ENCODE measurements at places on chromosomes 1 and 21.

DNA sequence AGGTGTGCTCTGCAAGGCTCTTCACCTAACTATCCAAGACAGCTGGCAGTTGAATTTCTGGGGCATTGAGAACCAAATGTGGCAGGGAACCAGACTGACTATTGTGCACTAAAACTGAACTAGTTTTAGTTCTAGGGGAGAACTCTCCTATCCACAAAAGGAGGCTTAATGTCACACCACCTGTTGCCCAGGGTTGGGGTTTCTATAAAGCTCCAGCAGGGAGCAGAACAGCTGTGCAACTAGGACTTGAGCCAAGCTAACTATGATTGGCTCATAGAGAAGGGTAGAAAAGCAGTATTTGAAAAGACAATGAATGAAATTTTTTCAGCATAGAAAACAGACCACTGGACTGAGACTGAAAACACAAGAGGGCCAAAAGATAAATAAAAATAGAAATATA, 53.3 kb upstream of the FGGY start:
- no peak for DNase-seq

- no peak for DNase-seq
Observed at GRCh38 chr1:83500987-83501591, 497.8 kb downstream of the TTLL7 start.

- DNase-seq, result no peak
Observed at GRCh38 chr1:21337454-21337927, 47.2 kb upstream of the ECE1 start.

- DNase-seq, result peak; percentile 69
Observed at GRCh38 chr1:153775458-153776327, 486 bp downstream of the SLC27A3 start.
